ENCODE measurements at places on chromosomes 16 and 17. TPM values are rescaled to one million over a fixed set of nuclear protein-coding genes. Genes with fewer than 3 reads are reported as not detected.
A peak's percentile ranks its signal among the peaks of the same experiment; 100 is the strongest.

DNA sequence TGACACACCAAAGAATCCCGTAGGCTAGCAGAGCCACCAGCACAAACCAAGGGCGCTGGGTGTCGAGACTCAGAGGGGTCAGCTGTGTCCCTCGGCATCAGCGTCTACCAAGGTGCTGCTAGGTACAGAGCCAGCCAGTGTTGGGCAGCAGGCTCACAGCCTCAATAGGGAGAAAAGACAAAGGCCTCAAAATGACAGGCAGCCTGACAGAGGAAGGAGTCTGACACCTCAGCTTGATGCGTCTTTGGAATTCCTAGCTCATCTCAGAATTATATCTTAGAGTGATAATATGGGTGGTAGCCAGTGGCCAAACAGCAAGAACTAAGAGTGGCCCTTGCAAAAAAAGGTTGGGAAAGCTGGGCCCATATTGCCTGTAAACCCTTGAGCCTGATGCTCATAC lies 45.9 kb downstream of the HS3ST3B1 start:
- DNase-seq = no peak

GRCh38 chr17:47850373-47850691 lies 631 bp downstream of the SP6 start:
- DNase-seq = no peak

- peak; percentile 70 for DNase-seq
These were observed 188.2 kb downstream of the FTO start for GRCh38 chr16:53892155-53892554.

GRCh38 chr16:72924537-72924926 lies 123.4 kb downstream of the ZFHX3 start:
- DNase-seq = no peak

The SULT1A2 gene
- not detected for total RNA-seq

The AIPL1 gene
- not detected for total RNA-seq

DNA sequence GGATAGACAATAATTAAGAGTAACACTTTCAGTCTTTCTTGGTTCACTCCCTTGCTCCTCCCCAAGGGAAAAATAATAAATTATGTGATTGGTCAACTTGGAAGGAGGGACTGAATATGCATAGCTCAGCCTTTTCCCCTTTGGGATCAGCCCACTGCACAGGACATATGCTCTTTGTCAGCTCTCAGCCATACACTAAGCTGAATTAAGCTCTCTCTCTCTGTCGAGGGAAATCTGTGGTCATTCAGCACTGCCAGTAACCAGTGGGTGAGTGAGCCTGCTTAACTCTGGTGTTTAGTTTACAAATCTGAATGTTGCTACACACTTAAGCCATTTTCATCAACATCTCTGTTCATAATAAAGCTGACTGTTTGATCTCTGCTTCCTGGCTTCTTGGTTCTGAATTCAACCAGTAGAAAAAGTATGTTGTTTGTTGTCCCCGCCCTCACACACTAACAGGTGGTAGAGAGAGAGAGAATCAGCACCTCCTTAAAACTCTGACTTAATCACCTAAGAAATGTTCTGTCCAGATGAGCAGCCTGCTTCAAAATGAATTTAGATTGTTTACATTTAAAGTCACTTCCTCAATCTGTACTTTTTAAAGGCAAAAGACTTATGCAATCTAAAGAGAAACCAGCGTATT lies 102.3 kb upstream of the C17orf78 start:
- peak; percentile 26 for DNase-seq

The ADGRG1 gene
- total RNA-seq = 3.7 TPM

GRCh38 chr16:75614066-75614897 lies 8.8 kb downstream of the ADAT1 start:
- no peak for DNase-seq

GRCh38 chr16:82580298-82580890 lies 46.4 kb upstream of the CDH13 start:
- peak; percentile 29 for DNase-seq

GRCh38 chr17:67500677-67501300 lies 123.7 kb downstream of the PITPNC1 start:
- DNase-seq = no peak

The TBC1D3K gene
- not detected for total RNA-seq

GRCh38 chr16:3458278-3458851 lies 14.9 kb downstream of the NAA60 start:
- peak; percentile 32 for DNase-seq

The SP2 gene
- 0.98 TPM for total RNA-seq

GRCh38 chr16:6375465-6376075 lies 957.1 kb upstream of the RBFOX1 start:
- no peak for DNase-seq

DNA sequence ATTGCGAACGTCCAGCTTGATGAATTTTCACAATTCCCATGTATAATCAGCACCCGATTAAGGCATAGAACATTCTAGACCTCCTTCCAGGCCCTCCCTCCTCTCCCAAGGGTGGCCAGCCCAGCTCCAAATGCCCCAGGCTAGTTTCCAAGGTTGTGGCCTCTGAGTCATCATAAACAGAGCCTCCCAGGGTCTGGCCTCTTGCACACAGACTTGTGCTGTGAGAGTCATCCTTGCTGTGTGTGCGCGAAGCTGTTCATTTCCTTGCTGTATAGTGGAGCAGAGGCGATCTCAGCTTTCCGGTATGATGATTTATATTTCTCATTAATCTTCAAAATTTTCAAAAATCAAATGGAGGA lies 20.5 kb upstream of the JPH3 start:
- peak; percentile 98 for DNase-seq

DNA sequence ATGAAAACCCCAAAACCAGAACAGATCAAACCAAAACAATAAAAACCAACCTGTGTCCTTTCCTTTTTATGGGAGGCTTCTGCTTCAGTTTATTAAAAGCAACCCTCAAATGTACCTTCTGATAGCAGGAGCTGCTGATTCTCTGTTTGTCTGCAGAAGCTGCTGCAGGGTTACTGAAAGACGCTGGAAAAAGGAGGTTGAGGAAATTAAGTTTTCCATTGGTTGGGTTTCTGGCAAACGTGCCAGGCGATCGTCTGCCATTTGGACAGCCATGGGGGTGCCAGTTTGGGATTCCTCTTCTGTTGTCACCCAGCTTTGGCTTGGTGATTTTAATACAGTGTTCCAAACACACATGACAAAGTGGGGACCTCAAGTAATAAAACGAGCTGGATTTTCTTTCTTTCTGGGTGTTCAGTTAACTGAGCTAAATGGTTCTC lies 185.4 kb upstream of the ZFHX3 start:
- DNase-seq = no peak

The ABCC12 gene
- 0.48 TPM for total RNA-seq

DNA sequence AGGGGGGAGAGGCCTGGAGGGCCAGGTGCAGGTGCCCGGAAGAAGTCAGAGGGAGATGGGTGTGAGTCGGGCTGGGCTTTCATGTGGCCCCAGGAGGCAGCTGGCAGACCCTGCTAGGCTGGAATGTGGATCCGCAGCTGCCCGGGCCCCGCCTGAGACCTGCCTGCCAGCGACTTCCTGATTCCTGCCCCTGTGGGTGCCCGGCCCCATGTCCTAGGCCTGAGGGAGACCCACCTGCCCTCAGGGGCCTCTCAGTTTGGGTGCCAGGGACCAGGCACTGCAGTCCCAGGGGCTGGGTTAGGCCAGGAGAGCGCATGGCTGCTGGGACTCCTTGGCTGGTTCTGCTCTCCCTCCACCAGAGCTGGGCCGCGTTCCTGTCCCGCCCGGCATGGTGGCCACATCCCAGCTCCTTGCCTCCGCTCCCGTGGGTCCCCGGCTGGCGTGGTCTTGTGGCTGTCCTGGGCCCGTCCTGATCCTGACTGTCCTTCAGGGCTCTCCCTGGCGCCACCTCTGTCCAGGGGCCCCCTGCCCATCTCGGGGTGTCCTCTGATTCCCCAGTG lies 22.1 kb upstream of the SPNS2 start:
- DNase-seq = no peak

The MRPS34 gene
- 136 TPM for total RNA-seq

The NAGLU gene
- total RNA-seq = 15.5 TPM

DNA sequence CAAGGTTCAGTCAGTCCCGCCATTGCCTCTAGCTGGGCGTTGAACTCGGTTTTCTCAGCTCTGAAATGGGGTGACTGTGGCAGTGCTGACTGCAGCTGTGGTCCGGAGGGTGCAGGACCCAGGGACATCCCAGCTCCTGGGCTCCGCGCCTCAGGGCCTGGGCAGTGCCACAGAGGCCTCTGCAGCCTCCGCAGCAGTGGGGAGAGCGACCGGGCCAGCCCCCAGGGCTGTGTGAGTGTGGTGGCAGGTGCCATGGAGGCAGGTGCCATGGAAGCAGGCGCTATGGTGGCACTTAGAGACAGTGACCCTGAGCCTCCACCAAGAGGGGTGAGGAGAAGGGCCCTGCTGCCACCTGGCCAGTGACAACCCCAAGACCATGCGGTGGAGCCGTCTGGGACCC lies 30.9 kb downstream of the ZNF469 start:
- DNase-seq = no peak

The HES7 gene
- 0.48 TPM for total RNA-seq

DNA sequence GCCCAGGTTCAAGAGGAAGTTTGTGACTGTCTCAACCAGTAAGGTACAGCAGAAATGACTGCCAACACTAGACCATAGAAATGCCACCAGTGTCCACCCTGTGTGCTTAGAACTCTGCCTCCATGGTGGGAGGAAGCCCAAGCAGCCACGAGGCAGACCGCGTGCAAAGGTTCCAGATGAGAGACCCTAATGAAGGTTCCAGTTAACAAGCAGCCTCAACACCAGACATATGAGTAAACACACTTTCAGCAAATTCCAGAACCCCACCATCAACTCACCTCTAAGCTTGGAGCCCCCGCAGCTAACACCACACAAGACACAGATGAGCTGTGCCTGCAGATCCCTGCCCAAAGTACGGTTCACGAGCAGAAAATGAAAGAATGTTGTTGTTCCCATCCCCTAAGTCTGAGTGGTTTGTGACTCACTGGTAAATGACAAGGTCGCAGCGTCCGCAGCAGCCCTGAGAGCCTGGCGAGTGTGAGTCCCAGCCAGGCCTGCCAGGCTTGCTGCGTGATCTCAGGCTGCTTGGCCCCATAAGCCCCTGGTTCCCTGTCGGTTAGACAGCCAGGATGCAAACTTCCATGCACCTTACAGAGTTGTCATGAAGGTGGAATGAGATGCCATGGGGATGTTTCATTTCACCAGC lies 193.7 kb downstream of the C16orf95 start:
- DNase-seq = peak; percentile 76
